ENCODE measurements at places on chromosomes 7 and 10.

DNA sequence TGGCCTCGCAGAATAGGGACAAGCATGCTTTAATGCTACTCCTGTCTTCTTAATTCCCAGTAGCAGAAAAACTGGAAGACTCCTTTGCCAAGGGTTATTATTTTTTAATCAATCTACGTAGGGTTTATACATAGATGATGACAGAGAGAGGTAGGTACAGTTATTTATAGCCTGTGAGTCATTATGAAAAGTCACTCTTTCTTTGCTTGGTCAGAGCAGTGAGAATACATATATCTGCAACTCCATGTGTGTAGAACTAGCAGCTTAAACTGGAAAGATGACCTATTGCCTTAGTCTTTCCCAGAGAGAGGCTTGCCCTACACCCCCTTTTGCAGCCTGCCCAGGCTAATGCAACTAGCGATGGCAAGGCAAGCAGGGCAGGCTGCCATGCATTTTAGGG, 1050.6 kb downstream of the NRG3 start:
- DNase-seq, result no peak

- no peak for DNase-seq
Observed at GRCh38 chr10:68067508-68067907, 7.6 kb downstream of the HERC4 start.

- no peak for DNase-seq
Observed at GRCh38 chr7:82595176-82595575, 151.6 kb upstream of the CACNA2D1 start.

DNA sequence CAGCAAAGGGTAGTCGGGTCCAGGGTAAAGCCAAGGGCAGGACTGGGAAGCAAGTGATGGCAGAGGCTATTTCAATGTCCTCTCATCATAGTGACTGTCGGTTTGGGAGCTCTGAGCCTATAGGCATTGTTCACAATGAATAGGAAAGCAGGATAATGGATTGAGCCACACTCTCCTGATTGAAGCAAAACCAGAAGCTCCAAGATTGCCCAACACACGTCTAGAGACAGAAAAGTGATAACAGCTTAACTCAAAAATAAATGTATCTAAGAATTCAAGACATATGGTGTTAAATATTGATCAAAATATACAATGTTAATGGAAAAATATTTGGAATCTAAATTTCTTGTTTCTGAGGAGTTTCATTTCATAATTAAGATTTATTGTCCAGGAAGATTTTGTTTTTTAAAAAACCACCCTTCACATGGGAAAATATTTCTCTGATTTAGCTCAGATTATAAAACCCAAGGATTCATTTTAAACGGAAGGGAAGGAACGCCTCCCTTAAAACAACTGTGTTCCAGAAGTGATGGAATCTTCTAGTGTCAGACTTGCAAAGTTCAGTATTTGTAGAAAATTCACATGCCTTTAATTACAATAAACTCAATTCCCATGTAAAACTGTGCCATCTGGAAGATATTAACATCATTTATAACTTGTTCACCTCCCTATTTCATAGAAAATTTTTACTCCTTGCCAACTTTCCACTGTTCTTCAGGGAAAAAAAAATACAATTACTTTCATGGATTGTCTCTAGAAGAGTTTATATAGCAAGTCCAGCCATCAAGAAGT, 54.5 kb downstream of the NRP1 start:
- DNase-seq, result no peak

GRCh38 chr7:82017334-82017943, 247.6 kb upstream of the HGF start:
- no peak for DNase-seq

- DNase-seq, result no peak
Observed at GRCh38 chr7:158274996-158275395, 312.6 kb downstream of the PTPRN2 start.

DNA sequence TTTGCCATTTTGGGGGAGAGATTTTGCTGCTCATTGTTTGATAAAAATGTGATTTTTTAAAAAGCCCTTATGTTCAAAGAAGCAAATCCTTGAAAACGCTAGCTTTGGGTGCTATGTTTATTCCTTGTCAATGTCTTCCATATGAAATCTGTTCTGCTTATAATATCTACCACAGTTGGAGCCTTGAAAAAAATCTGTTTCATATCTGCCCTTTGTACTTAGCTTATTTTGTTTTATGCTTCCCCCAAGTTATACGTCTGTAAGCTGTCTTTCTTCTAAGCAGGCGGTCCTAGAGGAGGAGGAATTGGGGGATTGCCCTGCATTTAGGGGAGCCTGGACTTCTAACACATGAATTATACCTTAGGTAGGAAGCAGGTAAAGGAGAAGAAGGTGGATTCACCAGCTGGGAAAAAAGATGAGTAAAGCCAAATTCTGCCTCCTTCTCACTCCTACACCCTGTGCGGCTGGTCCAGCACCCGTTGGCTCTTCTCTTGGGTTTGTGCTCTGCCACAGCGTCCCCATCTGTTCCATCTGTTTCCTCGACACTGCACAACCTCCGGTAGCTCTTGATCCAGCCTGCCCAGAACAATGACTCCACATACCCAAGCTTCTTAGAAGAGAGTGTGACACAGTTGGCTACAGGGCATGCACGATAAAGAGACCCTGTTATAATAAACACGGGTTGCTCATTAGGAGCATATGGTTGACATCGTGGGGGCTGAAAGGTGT, 31.9 kb upstream of the NEUROD6 start:
- no peak for DNase-seq

All from cortex of kidney (tissue), 1 donor.